Cardiac atrium fibroblast (primary cell): ENCODE measurements at places on chromosomes 7 and 10. TPM values are rescaled to one million over a fixed set of nuclear protein-coding genes. Genes with fewer than 3 reads are reported as not detected.

ECD gene
- total RNA-seq, result 23.5 and 28.4 TPM in 2 replicates

GRID2IP gene
- not detected in 2 replicates for total RNA-seq

OPN4 gene
- not detected in 2 replicates for total RNA-seq

CLRN3 gene
- not detected in 2 replicates for total RNA-seq

CYP26A1 gene
- not detected in 2 replicates for total RNA-seq

GUSB gene
- 12.1 and 14.4 TPM in 2 replicates for total RNA-seq

FKBP6 gene
- not detected in 2 replicates for total RNA-seq
